ENCODE measurements at places on chromosomes 3 and 15.

- no peak for DNase-seq
These were observed 93.8 kb downstream of the DNASE1L3 start for GRCh38 chr3:58116985-58117384.

DNA sequence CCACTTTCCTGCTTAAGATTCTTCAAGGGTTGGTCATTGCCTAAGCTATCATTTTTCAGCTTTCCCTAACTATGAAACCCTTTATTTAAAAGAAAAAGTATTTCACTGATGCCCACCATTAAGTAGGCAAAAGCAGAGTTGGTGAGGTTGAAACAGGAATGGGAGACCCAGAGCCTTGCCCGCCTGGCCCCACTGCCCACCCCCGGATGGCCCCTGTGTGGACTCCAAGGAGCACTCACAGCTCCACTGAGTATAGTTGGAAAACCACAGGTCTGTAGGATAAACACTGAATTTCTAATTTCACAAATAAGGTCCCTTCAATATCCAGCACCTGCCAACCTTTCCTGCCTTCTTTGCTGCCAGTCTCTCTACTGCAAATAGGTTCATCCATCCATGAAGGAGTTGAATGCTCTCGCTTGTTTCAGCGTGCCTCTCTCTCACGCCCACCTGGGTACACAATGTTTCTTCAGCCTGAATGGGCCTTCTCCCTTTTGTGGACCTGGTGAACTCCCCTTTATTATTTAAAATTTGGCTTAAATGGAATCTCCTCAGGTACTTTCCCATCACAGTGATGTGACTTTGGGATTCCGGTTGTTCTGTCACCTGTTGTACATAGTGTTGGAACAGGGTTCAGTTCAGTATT is 8.7 kb upstream of the ACAP2 start:
- DNase-seq: no peak

DNA sequence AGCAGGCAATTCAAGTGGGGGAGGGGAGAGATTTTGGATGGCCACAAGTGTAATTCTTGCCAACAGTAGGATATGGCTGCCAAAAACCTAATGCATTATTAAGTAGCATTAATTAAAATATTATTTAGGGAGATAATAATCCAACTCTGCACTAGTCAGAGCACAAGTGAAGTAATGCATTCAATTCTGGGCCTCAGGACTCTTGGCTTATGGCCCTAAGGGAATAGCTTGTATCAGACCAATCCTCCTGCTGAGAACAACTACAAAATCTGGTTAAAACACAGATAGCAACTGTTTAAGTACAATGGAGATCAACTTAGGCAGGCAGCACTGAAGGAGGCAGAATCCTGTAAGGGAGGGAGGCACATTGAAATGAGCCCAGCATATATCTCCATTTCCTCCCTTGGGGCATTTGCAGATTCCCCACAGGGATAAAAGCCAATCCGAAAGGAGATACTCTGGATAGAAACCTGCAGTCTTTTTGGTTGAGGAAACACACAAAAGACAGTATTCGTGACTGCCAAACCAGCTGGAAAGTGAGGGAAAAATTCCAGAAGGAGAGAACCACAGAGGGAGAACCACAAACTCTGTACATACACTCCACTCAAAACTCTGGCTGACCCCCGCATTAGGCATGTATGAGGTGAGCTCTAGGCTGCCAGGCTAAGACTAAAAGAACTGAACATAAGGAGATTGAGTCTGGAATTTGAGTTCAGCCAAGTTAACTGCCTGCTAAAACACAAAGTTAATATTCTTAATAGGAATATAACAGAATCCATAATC is 57.4 kb downstream of the ETFA start:
- no peak for DNase-seq

DNA sequence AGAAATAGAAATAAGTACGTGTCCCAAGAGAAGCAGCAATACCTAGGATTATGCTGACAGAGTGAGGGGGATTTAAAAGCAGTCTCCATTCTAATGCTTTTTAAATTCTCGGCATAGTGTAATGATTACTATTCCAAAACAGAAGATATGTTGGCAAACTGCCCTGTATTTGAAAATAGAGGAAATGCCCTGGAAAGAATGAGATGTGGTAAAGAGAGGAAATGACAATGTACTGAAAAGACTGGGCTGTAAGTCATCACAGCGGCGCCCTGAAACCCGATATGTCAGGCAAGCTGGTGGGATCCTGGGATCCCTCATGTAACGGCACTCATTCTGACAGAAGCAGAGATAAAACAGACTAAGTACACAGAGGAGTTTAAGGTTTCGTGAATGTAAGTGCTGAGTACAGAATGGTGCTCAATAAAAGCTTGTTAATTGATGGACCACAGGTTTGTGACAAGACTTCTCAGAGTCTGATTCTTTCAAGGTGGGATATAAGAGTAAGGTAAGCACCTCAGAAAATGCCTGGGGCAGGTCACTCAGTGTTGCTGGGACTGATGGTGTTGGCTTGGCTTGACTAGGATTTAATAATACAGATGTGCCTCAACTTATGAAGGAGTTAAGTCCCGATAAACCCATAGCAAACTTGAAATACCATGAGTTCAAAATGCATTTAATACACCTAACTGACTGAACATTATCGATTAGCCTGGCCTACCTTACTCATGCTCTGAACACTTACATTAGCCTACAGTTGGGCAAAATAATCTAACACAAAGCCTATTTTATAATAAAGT is 91.4 kb downstream of the NFKBIZ start:
- DNase-seq: peak; percentile 93

GRCh38 chr3:190562866-190563510 is 49.1 kb downstream of the IL1RAP start:
- no peak for DNase-seq

- no peak for DNase-seq
These were observed 26.8 kb downstream of the POLG start for GRCh38 chr15:89307791-89308190.

DNA sequence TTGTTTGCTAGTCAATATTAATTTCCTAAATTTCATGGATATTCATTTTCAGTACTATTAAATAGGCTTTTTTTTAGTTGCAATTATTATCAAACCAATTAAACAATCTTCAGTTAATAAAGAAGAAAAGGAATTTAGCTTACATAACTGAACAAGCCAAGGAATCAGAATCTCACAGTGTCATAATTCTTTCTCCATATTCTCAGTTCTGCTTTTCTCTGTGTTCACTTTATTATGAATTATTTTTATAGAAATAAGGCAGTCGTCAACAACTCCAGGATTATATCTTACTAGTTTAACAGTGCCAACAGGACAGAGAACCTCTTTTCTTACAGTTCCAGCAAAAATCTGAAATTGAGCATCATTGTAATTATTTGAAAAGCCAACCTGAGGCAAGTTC is 221.7 kb downstream of the CGGBP1 start:
- DNase-seq: peak; percentile 41

- DNase-seq: no peak
These were observed 176.0 kb downstream of the ABHD5 start for GRCh38 chr3:43866529-43867353.

DNA sequence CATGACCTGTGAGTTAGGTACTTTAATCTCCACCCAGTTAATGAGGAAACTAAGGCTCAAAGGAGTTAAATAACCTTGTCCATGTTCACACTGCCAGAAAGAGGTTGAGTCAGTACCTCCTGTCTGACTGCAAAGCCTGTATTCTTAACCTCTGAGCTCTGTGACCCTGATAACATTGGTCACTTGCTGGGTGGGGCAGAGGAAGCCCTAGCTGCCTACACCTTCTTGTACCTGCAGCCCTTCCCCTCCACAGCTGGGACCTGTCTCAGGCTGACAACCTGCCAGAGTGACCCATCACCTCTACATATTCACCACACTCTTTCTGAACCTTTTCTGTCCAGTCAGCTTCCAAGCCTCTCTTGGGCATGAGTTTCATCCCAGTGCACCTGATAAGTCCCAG is 106.1 kb upstream of the HES1 start:
- no peak for DNase-seq

- DNase-seq: no peak
These were observed 1004.6 kb upstream of the NR2F2 start for GRCh38 chr15:95325763-95326404.

GRCh38 chr3:117063930-117064329 is 354.4 kb downstream of the TUSC7 start:
- DNase-seq: peak; percentile 52

GRCh38 chr3:45048244-45048643 is 22.1 kb downstream of the CLEC3B start:
- no peak for DNase-seq

- DNase-seq: no peak
These were observed 114.3 kb downstream of the NAALADL2 start for GRCh38 chr3:174973465-174973864.

DNA sequence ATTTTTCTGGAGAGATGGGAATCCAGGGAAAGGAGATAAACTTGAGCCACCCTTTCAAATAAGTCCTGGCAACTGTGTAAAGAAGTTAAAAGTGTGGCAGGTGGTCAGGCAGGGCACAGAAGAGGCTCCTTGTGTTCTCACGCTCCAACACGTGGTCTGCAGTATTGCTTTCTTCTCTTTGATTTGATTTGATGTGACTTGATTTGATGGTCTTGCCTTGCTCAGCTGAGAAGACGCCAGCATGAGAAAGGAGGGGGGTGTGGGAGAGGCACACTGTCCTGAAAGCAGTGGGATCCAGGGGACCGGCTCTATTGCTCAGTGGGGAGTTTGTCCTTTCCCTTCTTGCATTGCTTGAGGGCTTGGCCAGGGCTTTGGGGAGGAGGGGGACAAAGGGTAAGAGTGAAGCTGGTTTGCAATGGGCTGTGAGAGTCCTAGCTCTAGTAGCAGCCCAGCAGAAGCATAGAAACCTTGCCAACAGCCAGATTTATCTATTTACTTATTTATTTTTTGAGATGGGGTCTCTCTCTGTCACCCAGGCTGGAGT is 25.7 kb upstream of the NEO1 start:
- DNase-seq: no peak

DNA sequence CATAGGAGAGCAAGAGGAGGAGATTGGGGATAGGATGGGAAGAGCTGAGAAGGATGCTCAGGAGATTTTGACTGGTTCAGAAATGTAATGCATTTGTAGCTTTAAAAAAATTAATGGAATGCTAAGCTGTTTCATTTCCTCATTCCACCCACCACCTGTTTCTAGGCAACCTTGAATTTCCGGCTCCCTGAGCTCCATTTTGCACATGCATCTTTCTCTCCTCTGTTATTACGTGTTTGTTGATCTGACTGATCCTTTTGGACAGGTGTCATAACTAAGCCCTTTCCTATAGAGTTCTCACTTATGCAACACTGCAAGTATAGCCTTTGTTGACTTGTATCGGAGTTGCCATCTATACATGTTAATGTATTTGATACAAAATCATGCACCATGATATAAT is 4.3 kb downstream of the TMPRSS7 start:
- no peak for DNase-seq

DNA sequence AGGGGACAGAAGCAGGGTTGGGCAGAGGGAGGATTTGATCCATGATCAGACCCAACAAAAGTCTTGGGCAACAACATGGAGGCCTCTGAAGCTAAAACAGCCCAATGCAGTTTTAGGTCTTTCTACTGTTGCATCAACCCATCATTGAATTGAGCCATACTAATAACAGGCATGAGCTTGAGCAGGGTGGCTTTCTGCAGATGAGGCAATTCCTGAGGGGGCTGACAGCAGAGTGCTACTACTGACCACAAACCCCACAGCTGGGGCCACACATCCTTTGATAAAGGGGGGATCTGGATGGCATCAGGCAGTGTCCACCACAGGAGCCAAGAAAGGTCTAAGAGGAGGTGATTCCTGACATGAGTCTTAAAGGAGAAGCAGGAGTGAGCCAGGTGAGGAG is 517.0 kb upstream of the PPP2R3A start:
- DNase-seq: no peak
